NB4 (cell line): ENCODE measurements at places on chromosomes 4 and X.

DNA sequence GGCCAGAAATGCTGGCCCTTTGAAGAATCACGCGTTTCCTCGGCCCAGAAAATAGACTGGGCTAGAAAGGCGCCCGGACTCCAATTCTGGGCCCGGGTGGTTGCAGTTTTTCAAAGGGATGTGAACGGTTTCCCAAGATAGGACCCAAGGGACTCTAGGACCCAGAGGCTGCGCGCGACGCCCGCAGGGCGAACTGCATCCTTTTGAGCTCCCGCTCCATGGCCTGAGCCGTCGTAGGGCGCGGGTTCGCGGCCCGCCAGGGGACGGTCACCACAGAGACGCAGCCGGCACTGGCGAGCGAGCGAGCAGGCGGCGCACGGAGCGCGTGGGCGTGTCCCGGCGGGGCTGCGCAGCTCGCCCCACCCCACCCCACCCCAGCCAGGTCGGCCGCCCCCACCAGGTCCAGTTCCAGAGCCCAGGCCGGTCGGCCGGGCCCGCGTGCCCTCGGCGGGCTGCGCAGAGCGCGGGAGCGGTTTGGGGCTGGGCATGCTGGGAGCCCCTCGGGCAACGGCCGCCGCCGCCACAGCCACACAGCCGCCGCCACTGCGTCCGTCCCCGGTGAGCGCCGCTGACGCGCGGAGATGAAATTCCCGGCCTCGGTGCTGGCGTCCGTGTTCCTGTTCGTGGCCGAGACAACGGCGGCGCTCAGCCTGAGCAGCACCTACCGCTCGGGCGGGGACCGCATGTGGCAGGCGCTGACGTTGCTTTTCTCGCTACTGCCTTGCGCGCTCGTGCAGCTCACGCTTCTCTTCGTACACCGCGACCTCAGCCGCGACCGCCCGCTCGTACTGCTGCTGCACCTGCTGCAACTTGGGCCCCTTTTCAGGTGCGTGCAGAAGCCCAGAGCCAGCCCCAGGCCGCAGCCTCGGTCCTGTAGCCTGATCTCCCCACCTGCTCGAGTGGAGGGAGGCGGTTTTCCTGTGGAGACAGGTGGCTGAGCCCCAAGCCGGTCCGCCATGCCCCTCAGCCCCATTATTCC, at the start of gene XK:
TSS of gene XK (plus strand) at position 411 of the 979 bp plus-strand sequence. CDS start at position 582, 171 bp downstream.
- DNase-seq: peak; percentile 91

- DNase-seq: no peak
Observed at GRCh38 chr4:24793219-24794005, 2.0 kb upstream of the SOD3 start.

GRCh38 chrX:47366041-47366722, 4.2 kb upstream of the ZNF157 start:
- no peak for DNase-seq

GRCh38 chr4:78213218-78213617, 156.1 kb downstream of the FRAS1 start:
- DNase-seq: no peak

DNA sequence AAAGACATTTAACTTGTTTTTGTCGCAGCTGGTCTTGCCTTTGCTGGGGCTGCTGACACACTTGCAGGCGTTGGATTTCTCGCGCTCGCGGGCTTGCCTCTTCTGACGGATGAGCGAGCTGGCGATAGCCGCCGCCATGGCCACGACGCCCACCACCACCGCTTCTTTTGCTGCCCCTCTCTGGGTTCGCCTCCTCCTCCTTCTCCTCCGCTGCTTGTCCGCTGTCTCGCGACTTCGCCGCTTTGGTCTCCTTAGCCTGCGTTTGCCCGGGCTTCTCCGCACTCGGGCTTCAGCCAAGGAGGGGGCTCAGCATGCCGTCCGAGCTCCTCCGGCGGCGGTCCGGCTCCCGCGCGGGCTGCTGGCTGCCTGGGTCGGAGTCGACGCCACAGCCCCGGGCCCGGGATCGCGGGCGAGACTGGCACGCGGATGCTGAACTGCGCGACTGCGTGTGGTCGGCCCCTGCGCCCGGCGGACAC, 613 bp downstream of the FGF13 start:
- DNase-seq: no peak

DNA sequence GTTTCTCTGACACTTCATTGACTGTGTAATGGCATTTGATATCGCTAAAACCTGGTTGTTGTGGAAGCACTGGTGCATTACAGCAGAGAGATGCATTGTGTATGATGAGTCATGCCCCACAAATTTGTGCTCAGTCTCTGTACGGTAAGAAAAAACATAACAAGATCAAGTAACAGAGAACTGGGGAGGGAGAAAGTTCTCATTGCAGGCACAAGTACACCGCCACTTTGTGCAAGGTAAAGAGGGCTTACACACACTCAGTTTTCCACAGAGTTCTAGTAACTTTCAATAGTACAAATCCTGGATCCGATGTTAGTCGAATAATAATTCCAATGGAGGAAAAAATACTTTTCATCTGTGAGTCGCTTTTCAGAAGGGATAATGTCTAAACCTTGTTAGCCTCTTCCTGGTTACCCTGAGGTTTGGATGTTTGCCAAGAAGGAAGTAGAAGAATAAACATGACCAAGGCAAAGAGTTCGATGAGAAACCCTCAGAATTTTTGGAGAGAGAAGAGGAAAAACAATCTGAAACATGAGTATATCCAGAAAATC, 512.5 kb upstream of the SLIT2 start:
- peak; percentile 6 for DNase-seq

- DNase-seq: no peak
Observed at GRCh38 chr4:184955116-184955515, 63.2 kb upstream of the HELT start.

- no peak for DNase-seq
Observed at GRCh38 chr4:165208221-165208652, 876 bp downstream of the KLHL2 start.

GRCh38 chr4:174538876-174539250, 16.6 kb upstream of the HPGD start:
- no peak for DNase-seq

DNA sequence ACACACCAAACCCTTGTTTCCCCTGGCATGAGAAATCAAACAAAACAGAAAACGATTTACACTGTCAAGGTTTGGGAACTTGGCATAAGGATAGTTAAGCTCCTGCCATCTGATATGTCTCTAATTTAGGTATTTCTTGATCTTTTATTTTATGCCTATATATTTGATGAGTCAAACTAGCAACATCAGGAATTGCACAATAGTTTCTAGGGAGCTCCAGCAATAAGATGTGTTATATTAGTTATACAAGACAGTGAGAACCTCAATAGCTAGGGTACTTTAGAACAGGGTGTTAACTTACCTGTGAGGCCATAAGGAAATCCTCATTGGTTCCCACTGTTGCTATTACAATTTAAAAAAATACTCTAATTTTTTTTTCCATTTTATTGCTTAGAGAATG, 474.2 kb downstream of the GBA3 start:
- no peak for DNase-seq

DNA sequence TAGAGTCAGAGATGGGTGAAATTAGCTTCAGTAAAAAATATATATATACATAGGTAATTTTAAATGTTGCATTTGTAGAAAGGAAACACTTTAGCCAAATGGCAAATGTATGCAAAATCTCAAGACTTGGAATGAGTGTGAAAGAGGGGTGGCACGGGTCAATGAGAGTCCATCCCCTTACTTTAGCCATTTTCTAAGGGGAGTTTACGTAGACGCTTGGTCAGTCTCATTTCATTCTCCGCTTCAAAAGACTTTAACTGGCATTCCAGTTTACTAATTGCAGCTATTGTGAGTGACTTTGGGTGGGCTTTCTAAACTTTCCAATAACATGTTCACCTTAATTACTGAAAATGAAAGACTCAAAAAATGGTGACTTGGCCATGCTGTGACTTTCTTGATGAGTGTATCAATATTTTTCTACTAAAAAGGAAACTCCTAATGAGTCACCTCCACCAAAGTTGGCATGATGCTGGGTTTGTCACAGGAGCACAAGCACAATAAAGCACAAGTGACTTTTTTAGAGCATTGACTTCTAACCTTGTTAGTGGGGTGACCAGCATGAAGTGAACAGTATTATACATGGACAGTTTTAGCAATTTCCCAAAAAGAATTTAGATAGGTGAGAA, 356.0 kb upstream of the RASGEF1B start:
- DNase-seq: no peak

GRCh38 chr4:176864238-176864637, 71.5 kb upstream of the VEGFC start:
- DNase-seq: no peak

- peak; percentile 33 for DNase-seq
Observed at GRCh38 chr4:21134994-21135393, 434.7 kb downstream of the PACRGL start.

DNA sequence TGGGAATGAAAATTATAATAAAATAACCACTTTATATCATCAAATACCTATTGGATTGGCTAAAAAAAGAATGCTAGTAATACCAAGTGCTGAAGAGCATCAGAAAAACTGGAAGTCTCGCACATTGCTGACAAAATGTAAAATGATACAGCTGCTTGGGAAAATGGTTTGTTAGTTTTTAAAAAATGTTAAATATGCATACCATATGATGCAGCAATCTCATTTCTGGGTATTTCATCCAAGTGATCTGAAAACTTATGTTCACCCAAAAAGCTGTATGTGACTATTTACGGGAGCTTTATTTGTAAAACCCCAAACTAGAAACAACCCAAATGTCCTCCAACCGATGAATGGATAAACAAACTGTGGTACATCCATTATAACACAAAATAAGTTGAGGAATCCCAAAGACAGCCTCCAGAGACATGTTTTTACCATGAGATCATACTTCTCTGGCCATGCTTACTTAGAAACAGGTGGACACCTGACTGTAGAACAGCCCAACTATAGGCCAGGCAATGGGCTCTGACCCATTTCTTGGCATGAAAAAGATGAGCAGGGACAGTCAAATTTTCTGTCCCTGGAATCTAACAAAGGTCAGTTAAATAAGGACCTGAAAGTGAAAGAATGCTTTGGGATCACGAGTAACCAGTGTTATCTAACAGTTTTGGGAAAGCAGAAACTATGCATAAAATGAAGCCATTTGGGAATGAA, 47.5 kb upstream of the FAM120C start:
- no peak for DNase-seq

GRCh38 chr4:19947349-19947748, 304.4 kb upstream of the SLIT2 start:
- DNase-seq: no peak

DNA sequence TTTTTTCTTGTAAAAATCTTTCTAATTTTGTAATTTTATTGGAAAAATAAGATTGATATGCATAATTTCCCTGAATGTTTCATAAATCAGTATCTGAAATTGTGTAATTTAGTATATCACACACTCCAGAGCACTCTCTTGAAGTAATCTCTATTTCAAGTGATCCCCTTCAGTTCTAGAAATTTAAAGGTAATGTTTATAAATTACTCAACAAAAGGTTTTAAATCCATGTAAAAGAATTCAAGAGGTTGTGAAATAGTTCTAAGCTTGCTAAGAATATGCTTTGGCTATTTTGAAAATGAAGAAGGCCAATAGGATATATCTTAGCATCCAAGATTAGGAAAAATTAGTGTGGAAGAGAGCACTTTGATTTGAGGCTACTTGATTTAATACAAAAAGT, 28.2 kb downstream of the SMARCAD1 start:
- no peak for DNase-seq

- DNase-seq: no peak
Observed at GRCh38 chr4:82710197-82710929, 88.2 kb downstream of the SCD5 start.

- no peak for DNase-seq
Observed at GRCh38 chrX:104450316-104450715, 115.7 kb upstream of the IL1RAPL2 start.

GRCh38 chrX:74419864-74420195, 1.5 kb upstream of the SLC16A2 start:
- no peak for DNase-seq

DNA sequence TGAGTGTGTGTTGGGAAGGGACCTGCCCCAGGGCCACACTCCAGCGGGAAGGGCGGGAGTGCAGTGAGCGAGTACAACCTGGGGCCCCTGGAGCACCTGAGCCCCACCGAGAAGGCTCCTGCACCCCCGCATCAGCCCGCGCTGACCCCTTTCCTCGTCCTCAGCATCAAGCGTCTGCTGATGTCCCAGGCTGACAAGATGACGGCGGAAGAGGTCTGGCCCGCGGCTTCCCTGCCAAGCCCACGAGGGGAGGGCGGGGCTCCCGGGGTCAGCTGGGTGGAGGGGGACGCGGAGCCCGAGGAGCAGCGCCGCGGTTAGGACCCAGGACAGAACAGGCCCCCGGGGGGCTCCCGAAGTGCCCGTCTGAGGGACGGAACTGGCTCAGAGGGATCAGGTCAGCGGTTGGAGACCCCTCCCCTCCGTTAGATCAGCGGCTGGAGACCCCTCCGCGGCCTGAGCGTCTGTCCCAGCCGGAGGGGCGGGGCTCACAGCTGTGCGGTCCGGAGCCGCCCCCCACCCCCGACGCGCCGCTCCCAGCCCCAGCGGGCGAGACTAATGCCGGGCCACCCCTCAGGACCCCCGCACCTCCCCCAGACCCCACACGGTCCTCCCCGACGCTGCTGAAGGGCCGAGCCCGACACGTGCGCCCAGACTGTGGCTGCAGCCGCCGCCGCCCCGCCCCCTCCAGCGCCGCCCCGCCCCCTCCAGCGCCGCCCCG, 6.7 kb downstream of the MYL5 start:
- peak; percentile 77 for DNase-seq

GRCh38 chr4:53844133-53844532, 220.3 kb downstream of the CHIC2 start:
- DNase-seq: no peak

DNA sequence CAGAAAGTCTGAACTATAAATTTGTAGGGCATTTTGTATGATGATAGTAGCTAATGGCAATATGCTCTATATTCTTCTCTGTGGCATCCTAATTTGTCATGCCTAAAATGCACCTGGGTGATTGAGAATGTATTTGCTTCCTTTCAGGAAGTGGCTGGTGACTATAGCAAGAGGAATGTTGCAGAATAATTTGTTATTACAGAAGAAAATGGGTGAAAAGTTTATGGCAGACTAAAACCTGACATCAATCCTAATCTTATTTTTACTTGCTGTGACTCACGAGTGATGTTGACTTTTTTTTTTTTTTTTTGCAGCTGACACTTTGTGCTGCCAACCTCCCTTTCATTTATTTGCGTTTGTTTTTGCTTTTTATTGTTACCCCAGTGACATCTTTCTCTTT, 141.1 kb downstream of the MSL3 start:
- no peak for DNase-seq

GRCh38 chrX:33086886-33087285, 124.5 kb downstream of the DMD start:
- no peak for DNase-seq

- DNase-seq: no peak
Observed at GRCh38 chrX:20522420-20522819, 255.7 kb upstream of the RPS6KA3 start.

- DNase-seq: no peak
Observed at GRCh38 chrX:49247916-49248811, 12.9 kb downstream of the CCDC22 start.
